ENCODE measurements at places on chromosomes 6 and 20. TPM values are rescaled to one million over a fixed set of nuclear protein-coding genes. Genes with fewer than 3 reads are reported as not detected.

Gene CPNE5
- 0.10 TPM for polyA plus RNA-seq

Gene EPHA7
- polyA plus RNA-seq, result not detected

Gene VWA7
- polyA plus RNA-seq, result 1.4 TPM

Gene EDN3
- not detected for polyA plus RNA-seq

Gene IL17A
- not detected for polyA plus RNA-seq

Gene TCF21
- polyA plus RNA-seq, result 10.0 TPM

Gene PNPLA1
- not detected for polyA plus RNA-seq

Gene CFB
- polyA plus RNA-seq, result 6.1 TPM

Gene ANKRD6
- 0.12 TPM for polyA plus RNA-seq

Gene MLN
- polyA plus RNA-seq, result not detected

Gene ZNF391
- 0.20 TPM for polyA plus RNA-seq

Gene TCP11
- polyA plus RNA-seq, result 0.30 TPM

Gene PLEKHG1
- 0.09 TPM for polyA plus RNA-seq

Gene NOL4L
- 16.6 TPM for polyA plus RNA-seq

Gene OPN5
- polyA plus RNA-seq, result not detected

Gene HEBP2
- 14.9 TPM for polyA plus RNA-seq

Gene LY6G6C
- not detected for polyA plus RNA-seq

Gene MOCS1
- 5.5 TPM for polyA plus RNA-seq

Gene PLG
- not detected for polyA plus RNA-seq

Gene RAET1G
- polyA plus RNA-seq, result 4.2 TPM

Gene MYBL2
- polyA plus RNA-seq, result 12.4 TPM

Gene HECA
- polyA plus RNA-seq, result 3.1 TPM

Gene CCM2L
- not detected for polyA plus RNA-seq

Gene CD40
- polyA plus RNA-seq, result 0.52 TPM

Gene TSPO2
- polyA plus RNA-seq, result not detected

Gene SLC13A3
- 3.9 TPM for polyA plus RNA-seq

Gene FIG4
- polyA plus RNA-seq, result 11.3 TPM

Gene SLC32A1
- polyA plus RNA-seq, result not detected

Gene SIRPB2
- polyA plus RNA-seq, result not detected

Gene TMX4
- 5.4 TPM for polyA plus RNA-seq

Gene MED23
- 13.0 TPM for polyA plus RNA-seq

Gene MACROD2
- polyA plus RNA-seq, result 0.06 TPM

Gene GABRR2
- polyA plus RNA-seq, result 0.24 TPM

Gene GRM1
- polyA plus RNA-seq, result not detected

Gene TRIM31
- polyA plus RNA-seq, result not detected

Gene AHCY
- polyA plus RNA-seq, result 138 TPM

Gene MYL9
- polyA plus RNA-seq, result 425 TPM

Gene FAM209B
- polyA plus RNA-seq, result 0.32 TPM

Gene HAO1
- polyA plus RNA-seq, result not detected

Gene SESN1
- 8.0 TPM for polyA plus RNA-seq

Gene STX11
- polyA plus RNA-seq, result 0.68 TPM
